ENCODE measurements at places on chromosomes 16 and 17.

DNA sequence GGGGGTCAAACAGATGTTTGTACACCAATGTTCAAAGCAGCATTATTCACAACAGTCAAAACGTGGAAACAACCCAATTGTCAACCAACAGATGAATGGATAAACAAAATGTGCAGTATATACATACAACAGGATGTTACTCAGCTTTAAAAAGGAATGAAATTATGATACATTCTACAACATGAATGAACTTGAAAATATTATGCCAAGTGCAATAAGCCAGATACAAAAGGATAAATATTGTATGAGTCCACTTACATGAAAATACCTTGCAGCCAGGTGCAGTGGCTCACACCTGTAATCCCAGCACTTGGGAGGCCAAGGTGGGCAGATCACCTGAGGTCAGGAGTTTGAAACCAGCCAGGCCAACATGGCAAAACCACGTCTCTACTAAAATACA, 39.9 kb downstream of the UBE2G1 start:
- DNase-seq = no peak

DNA sequence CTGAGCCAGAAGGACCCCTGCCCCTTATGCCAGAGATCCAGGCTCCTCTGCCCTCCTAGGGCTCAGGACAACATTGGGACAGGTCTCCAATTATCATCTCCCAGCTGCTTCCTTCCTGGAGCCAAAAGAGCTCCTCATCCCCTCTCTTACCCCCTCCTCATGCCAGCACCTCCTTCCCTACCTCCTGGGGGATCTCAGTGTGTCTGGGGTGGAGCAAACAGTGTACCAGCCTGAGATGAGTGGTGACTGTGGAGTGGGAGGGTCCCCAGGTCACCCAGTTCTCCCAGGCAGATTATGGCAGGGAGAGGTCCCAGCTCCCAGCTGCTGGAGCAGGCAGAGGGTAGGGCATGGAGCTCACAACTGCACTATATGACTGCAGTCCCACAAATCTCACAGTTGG, 23.7 kb downstream of the SRCIN1 start:
- DNase-seq = no peak

GRCh38 chr17:44636562-44636961, 19.7 kb upstream of the MEIOC start:
- DNase-seq = no peak

GRCh38 chr17:40538019-40538935, 27.0 kb downstream of the CCR7 start:
- no peak for DNase-seq

DNA sequence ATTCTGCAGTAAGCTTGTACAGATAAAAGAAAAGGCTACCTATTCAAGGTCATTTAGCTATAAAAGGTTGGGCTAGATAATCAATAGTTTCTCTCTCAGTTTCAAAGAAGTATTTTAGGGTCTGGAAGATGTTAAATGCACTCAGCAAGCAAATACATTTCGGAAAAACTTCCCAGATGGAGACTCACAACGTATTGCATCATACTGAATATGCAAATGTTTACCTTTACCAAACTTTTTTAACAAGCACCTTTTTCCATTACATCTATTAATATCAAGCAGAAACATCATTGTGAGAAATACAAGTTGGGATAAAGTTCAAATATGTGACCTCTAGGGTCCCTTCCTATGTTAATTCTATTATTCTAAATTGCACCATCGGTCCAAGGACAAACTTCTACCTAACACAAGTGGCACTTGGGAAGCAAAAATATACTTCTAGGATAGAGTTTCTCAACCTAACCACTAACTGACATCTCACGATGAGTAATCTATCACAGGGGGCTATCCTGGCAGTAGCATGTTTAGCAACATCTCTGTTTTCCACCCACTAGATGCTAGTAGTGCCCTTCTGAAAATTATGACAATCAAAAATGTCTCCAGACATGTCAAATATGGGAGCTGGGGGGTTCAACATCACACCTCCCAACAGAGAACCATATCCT, 14.5 kb downstream of the KANSL1 start:
- no peak for DNase-seq

DNA sequence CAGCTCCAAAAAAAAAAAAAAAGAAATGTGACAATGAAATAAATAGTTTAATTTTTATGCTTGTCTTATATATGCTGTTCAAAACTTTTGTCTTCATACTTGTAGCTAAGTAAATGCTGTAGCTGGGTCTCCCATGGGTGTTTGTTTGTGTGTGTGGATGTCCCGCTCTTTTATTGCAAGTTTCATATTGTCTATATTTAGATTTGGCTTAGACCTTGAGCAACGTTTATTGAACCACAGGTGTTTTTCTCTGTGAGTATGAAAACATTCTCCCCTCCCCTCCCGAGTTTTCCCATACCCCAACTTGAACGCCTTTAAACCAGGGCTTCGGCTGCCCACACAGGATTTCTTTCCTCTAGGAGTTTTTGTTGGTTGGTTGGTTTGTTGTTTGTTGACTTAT, 45.2 kb downstream of the MFSD11 start:
- DNase-seq = no peak

DNA sequence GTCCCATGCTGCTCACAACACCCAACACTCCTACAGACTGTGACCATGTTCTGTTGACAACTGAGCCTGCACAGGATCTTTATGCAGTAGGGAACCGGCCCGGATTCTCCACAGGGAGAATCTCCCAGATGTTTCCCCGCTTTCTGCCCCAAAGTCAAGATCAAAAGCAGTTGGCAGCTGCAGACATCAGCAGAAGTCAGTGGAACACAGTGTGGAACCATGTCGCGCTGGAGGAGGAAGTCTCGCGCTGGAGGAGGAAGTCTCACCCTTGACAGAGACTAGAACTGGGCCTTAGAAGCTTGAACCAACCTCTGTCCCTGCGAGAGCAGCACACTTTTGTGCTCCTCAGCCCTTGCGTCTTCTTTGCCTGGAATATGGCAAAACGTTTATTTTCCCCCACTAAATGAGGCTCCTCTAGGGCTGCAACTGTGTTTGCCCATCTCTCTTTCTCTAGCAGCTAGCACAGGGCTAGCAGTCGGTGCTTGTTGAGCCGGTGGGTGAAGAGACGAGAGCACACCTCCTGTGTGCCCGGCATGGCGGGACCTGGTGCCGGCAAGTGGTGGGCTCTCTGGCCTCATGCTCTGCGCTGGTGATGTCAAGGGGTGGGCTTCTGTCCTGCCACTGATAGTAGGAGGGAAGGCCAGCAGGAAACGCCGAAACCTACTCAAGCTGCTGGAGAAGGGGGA, 2.1 kb upstream of the MRC2 start:
- no peak for DNase-seq

DNA sequence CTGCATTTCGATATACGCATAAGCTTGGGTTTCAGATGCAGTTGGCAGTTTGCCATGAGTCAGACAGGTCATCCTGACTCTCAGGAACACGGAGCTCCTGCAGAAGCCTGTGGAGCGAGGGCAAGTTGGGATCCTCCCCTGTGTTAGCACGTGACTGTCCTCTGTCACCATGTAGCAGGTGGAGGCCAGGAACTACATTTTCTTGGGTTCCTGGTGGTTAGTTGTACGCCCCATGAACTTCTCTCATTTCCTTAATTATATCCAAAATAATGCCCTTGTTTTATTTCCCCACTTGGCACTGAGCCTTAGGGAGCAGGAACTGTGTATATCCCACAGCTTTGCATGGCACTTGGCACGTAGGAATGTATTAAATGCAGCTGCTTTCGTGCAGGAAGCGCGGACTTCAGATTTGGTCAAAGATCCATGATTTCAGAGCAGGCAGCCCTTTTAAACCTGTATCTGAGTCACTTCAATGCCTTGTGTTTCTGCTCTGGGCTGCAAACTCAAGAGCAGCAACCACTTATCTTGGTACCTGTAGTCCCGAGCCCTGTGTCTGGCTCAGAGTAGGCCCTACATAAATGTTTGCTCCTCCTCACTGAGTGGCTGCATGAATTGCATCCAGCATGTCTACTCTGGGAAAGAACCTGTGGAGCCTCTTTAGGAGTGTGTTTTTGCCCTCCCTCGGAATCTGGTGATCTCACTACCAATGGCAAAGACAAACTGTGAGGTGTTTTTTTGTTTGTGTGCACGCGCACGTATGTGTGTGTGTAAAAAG, 428.4 kb downstream of the MAF start:
- DNase-seq = no peak
